Upper lobe of right lung (tissue), 1 donor: ENCODE measurements at places on chromosomes 5 and 9. TPM values are rescaled to one million over a fixed set of nuclear protein-coding genes. Genes with fewer than 3 reads are reported as not detected.

GRCh38 chr9:115590011-115590410, 472.1 kb upstream of the TNC start:
- no peak overlapping the region for H3K27ac ChIP-seq
- DNase-seq = no peak
- no peaks in the 10 kb centered on the region for H3K36me3 ChIP-seq
- no peaks in the 10 kb centered on the region for H3K4me1 ChIP-seq
- peaks cover 5% of the 10 kb centered on the region for H3K27me3 ChIP-seq

- H3K27me3 ChIP-seq = no peaks in the 10 kb centered on the region
- H3K4me1 ChIP-seq = peaks cover 20% of the 10 kb centered on the region
- no peak overlapping the region for H3K27ac ChIP-seq
- H3K4me3 ChIP-seq = no peak overlapping the region
Measured at GRCh38 chr9:116685166-116685565, 1.9 kb upstream of the TRIM32 start.

GRCh38 chr5:142976861-142977260, 206.7 kb downstream of the ARHGAP26 start:
- H3K36me3 ChIP-seq = no peaks in the 10 kb centered on the region
- H3K4me1 ChIP-seq = peaks cover 32% of the 10 kb centered on the region
- DNase-seq = no peak
- H3K27ac ChIP-seq = no peak overlapping the region
- no peak overlapping the region for H3K4me3 ChIP-seq
- no peaks in the 10 kb centered on the region for H3K27me3 ChIP-seq

- no peak for DNase-seq
- H3K27ac ChIP-seq = peak overlapping the region; percentile 98
- peaks cover 5% of the 10 kb centered on the region for H3K4me1 ChIP-seq
- peaks cover 20% of the 10 kb centered on the region for H3K36me3 ChIP-seq
- H3K4me3 ChIP-seq = peak overlapping the region; percentile 78
Measured at GRCh38 chr5:41925555-41925951, 472 bp downstream of the FBXO4 start.

The SLC36A3 gene
- not detected for total RNA-seq

The MEGF10 gene
- total RNA-seq = 0.26 TPM

The SEMA5A gene
- 38.9 TPM for total RNA-seq

GRCh38 chr9:99451112-99451606, 229.1 kb downstream of the SEC61B start:
- no peaks in the 10 kb centered on the region for H3K36me3 ChIP-seq
- H3K4me3 ChIP-seq = no peak overlapping the region
- H3K27me3 ChIP-seq = no peaks in the 10 kb centered on the region

DNA sequence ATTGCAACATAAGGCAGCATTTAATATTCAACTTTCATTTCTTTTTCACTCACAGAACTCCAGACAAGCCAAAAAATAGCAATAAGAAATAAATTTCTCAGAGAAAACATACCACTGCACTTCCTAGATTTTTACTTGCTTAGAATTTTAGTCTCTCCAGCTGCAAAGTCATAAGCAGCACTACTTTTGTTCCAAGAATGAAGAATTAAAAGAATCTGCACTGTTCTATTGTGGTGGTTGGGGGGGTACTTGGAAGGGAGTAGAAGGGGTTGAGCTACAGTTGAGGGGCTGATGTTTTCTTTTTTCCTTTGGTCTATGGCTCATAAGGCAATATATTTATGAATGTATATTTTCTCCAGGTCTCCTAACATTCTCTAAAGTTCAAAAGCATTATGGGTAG, 144.5 kb downstream of the KIAA0825 start:
- H3K4me1 ChIP-seq = no peaks in the 10 kb centered on the region
- H3K27me3 ChIP-seq = no peaks in the 10 kb centered on the region
- H3K27ac ChIP-seq = no peak overlapping the region
- H3K36me3 ChIP-seq = no peaks in the 10 kb centered on the region
- no peak overlapping the region for H3K4me3 ChIP-seq

DNA sequence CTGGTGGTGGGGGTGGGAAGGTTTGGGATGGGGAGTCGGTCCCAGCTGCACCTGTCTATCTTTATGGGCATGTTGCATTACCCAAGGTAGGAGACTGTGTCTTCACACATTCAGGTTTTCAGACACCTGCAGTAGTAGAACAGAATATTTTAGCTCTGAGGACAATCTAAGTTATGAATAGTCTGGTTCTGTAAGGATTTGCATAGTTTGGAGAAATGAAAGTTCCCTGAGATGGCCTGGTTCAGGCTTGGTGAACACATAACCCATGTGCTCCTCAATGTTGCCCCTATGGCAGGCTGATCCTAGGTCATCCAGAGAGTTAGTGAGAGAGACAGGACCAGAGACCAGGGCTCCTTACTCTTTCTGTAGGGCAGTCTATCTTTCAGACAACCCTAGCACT, 20.7 kb downstream of the TNFSF8 start:
- H3K27me3 ChIP-seq = no peaks in the 10 kb centered on the region
- no peaks in the 10 kb centered on the region for H3K36me3 ChIP-seq
- no peak overlapping the region for H3K4me3 ChIP-seq
- peaks cover 25% of the 10 kb centered on the region for H3K4me1 ChIP-seq
- no peak overlapping the region for H3K27ac ChIP-seq
- DNase-seq = no peak

DNA sequence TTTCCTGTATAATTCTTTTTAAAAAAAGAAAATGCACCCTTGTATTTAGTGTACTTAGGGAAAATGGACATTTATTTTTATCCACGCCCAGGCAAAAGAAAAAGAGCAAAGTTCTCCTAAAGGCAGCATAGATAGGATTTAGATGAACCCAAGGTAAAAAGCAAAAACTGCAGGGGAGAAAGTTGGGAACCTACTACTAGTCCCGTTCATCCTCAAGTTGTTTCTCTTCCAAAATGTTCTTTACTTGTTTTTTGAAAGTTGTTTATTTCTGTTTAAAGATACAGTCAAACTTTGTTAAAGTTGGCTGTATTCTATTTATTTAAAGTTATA, 9.8 kb downstream of the RUSC2 start:
- no peaks in the 10 kb centered on the region for H3K27me3 ChIP-seq
- DNase-seq = no peak
- H3K4me1 ChIP-seq = no peaks in the 10 kb centered on the region
- H3K27ac ChIP-seq = no peak overlapping the region

The FOXD4L6 gene
- not detected for total RNA-seq

DNA sequence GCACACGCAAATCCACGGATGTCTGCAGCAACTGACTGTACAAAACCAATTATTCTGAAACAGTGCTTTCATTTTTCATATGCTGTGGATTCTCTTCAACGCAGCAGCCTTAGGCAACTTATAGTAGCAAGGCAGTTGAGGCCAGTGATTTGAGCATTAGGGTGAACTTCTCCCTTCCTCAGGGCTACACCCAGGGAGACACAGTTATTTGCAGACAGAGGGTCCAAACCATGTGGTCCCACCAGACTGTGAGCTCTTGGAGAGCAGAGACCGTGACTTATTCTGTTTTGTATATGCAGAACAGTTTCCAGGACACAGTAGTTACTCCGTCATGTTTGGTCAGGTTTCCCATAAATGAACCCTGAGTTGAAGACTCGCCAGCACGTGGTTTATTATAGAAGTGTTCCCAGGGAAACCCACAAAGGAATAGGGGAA, 19.0 kb upstream of the WHRN start:
- no peaks in the 10 kb centered on the region for H3K4me1 ChIP-seq
- DNase-seq = no peak
- H3K36me3 ChIP-seq = no peaks in the 10 kb centered on the region
- H3K27me3 ChIP-seq = peaks cover 10% of the 10 kb centered on the region
- no peak overlapping the region for H3K27ac ChIP-seq

GRCh38 chr5:149937610-149938009, 7.0 kb downstream of the PDE6A start:
- H3K4me3 ChIP-seq = no peak overlapping the region
- H3K36me3 ChIP-seq = no peaks in the 10 kb centered on the region
- H3K27me3 ChIP-seq = no peaks in the 10 kb centered on the region
- DNase-seq = no peak
- H3K27ac ChIP-seq = no peak overlapping the region

DNA sequence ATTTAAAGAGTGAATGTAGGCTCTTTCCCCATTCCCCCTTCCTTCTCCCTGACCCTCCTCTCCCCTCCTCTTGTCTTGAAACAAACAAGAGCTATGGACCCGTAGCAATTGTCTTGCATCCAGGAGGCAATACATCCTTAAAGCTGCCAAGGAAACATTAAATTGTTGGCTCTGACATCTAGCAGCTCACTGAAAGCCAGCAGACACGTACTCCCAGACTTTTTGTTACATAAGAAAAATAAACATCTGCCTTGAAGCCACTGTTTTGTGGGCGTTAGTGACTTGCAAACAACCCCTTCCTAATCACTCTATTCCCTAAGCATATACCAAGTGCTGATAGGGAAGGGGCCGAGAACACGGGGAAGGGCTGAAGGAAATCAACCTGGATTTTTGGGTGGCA, 8.6 kb downstream of the SLC45A2 start:
- H3K27me3 ChIP-seq = no peaks in the 10 kb centered on the region
- H3K36me3 ChIP-seq = no peaks in the 10 kb centered on the region
- no peak for DNase-seq
- H3K4me3 ChIP-seq = no peak overlapping the region
- H3K27ac ChIP-seq = no peak overlapping the region

GRCh38 chr5:95241635-95242034, 43.3 kb downstream of the MCTP1 start:
- no peak overlapping the region for H3K4me3 ChIP-seq
- no peaks in the 10 kb centered on the region for H3K36me3 ChIP-seq
- no peaks in the 10 kb centered on the region for H3K4me1 ChIP-seq
- DNase-seq = no peak

DNA sequence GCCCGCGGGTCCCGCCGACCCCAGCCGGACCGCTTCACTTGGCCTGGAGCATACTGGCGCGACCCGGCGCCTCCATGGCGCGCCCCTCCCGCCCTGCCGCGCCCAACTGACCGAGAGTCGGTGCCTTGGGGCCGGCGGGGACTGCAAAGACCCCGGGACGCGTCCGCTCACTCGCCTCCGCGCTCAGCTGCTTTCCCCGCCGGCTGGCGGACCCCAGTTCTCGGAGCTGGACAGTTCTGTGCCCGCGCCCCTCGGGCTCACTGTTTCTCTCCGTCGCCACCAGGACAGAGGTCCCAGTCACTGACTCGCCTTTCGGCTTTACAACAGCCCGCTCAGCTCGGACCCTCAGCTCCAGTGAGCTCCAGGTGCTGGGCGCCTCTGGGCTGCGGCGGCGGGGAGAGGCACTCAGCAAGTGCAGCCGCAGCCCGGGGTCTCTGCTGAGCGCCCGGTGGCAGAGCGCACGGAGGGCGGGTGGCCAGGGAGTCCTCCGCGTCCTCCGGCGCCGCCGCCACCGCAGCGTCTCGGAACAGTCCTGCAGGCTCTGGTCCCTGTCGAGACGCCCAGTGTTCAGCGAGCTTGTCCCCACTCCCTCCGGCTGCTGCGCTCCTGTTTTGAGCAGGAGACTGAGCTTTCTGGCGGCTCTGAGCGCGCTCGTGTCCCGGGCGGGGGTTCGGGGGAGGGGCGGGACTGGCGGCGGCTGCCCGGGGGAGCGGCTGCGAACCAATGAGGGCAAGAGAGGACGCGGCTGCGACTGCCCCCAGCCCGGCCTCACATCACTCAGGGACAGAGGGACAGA, at the start of gene SMIM32:
SMIM32 (minus strand) TSS at position 637 of the 796 bp plus-strand sequence. CDS start 638 bp downstream, outside the sequence.
- H3K27ac ChIP-seq = no peak within 1 kb of the TSS
- peaks cover 15% of the 10 kb centered on the region for H3K4me1 ChIP-seq
- H3K4me3 ChIP-seq = peak within 1 kb of the TSS; percentile 26
- DNase-seq = peak; percentile 63

The BTNL9 gene
- 99.8 TPM for total RNA-seq

DNA sequence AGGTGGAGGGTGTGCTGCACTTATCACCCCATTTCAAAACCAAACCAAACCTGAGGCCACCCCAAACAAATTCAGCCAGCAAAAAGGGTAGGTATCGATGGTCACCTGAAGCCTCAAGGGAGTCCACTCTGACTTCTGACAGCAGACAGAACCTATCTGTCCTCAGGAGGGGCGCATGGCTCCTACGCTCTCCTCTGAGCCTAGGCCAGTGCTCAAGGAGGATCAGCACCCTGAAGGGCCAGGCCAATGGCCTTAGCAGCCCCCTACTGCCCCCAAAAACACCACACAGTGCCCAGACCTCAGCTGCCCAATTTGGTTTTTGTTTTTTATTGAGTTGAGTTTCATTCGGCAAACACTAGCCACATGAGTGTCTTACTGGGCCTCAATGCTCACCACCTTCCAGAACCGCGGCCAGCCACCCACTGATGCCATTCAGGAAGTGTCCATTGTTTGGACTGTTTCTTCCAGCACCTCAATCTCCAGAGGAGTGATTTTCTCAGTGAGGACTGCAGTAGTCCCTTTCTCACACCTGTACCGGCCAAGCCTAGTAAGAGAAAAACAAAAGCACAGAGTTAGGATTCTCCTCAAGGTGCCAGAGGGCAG, 62.0 kb downstream of the PSMB7 start:
- no peaks in the 10 kb centered on the region for H3K27me3 ChIP-seq
- DNase-seq = no peak

The PDZD2 gene
- total RNA-seq = 70.9 TPM

The GAS1 gene
- total RNA-seq = 16.8 TPM

The SHLD3 gene
- total RNA-seq = 3.4 TPM

DNA sequence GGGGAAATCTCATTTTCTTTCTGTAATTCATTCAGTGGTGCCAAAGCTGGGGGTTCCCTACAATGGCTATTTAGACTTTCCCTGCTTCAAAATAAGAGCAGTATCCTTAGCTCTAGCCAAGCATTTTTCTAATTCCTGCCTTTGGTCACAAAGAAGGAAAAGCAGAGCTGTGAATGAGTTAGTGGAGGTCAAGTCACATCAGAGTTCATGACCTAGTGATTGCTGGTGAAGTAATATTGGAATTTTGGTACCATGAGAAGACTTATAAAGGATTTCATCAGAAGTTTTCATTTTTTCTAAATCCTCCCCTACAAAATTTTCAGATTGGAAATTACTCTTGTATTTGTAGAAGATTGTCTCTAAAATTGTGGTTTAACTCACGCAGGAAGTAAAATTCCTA, 28.0 kb downstream of the DNAJC21 start:
- H3K36me3 ChIP-seq = peaks cover 33% of the 10 kb centered on the region
- H3K4me3 ChIP-seq = no peak overlapping the region
- no peak overlapping the region for H3K27ac ChIP-seq
- DNase-seq = no peak

GRCh38 chr5:179128976-179129375, 68.8 kb downstream of the ZNF354C start:
- H3K27ac ChIP-seq = no peak overlapping the region
- H3K4me1 ChIP-seq = no peaks in the 10 kb centered on the region
- H3K27me3 ChIP-seq = no peaks in the 10 kb centered on the region
- no peaks in the 10 kb centered on the region for H3K36me3 ChIP-seq
- no peak overlapping the region for H3K4me3 ChIP-seq
- DNase-seq = peak; percentile 46

DNA sequence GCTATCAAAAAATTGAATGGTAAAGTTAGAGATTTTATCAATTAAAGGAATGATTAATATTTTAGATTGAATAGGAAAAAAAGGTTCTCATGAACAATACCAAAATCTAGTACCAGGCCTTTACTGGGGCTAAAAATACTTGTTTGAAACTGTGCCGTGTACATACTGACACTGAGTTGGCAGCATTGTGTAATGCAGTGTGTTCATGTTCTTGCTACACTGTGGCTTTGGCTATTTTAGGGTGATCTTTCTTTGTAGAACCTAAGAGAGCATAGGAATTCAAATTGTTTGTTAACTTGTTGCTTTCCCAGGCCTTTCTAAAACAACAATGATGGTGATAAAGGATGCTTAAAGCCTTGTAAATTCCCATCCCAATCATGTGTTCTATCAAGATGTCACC, 80.9 kb downstream of the KIF4B start:
- H3K4me3 ChIP-seq = no peak overlapping the region
- DNase-seq = no peak
- H3K36me3 ChIP-seq = no peaks in the 10 kb centered on the region
